ENCODE measurements at places on chromosomes 4 and X. TPM values are rescaled to one million over a fixed set of nuclear protein-coding genes. Genes with fewer than 3 reads are reported as not detected.

The MGAT4D gene
- not detected for polyA plus RNA-seq

The CENPE gene
- polyA plus RNA-seq, result 3.7 TPM

GRCh38 chr4:187422655-187423054, 572.9 kb upstream of the ZFP42 start:
- DNase-seq, result no peak

GRCh38 chrX:30282527-30282926, 26.7 kb downstream of the NR0B1 start:
- DNase-seq, result peak; percentile 10

The GIMD1 gene
- polyA plus RNA-seq, result 0.07 TPM

The FDCSP gene
- polyA plus RNA-seq, result not detected

DNA sequence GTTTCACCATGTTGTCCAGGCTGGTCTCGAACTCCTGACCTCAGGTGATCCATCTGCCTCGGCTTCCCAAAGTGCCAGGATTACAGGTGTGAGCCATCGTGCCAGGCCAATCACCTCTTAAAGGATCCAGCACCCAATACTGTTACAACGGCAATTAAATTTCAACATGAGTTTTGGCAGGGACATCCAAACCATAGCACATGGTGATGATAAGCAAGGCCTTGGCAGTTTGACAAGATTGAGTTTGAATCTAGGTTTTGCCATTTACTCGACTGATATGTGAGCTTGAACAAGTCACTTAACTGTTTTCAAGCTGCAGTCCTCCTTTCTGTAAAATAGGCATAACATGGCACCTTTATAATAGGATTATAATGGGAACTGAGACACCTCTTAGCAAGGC, 84.1 kb downstream of the GPR82 start:
- no peak for DNase-seq

The NDST3 gene
- polyA plus RNA-seq, result 0.03 TPM

- no peak for DNase-seq
These were observed 179.6 kb downstream of the CCNG2 start for GRCh38 chr4:77336411-77337142.

DNA sequence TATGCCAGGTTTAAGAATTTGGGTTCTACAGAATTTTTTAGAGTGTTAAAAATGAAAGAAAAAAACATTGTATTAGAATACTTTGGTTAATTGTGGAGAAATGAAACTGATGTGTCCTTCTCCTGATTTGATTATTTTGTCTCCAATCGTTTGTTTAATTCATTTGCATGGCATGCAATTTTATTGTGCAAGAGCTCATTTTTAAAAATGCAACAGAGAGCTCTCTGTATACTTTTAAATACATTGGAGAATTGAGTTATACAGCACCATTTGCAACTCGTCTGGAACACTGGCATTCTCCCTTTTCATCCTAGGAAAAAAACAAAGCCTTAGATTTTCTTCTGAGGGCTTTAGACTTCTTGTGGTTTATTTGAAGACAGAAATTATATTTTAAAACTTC, 689 bp downstream of the EXOC1L start:
- DNase-seq, result no peak

The GPR119 gene
- polyA plus RNA-seq, result not detected

DNA sequence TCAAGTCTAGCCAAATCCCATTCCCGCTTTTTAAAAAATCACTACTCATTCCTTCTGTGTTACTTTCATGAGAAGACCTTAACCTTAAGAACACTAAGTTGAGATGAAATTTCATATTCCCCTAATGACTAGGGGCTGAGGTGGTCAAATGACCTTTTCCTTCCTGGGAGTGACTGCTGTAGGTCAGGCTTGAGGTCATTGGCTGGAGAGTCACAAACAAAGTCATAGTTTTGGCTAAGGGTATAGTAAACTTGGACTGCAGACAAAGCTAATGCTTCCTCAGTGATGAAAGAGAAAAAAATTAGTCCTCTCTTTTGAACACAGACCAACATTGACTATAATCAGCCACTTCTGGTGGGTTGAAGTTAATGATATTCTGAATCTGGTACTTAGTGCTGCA, 16.0 kb upstream of the FGF2 start:
- peak; percentile 41 for DNase-seq

The GC gene
- not detected for polyA plus RNA-seq

The TLR1 gene
- 0.24 TPM for polyA plus RNA-seq

- DNase-seq, result no peak
These were observed 683 bp downstream of the EBP start for GRCh38 chrX:48522291-48522690.

Data from IMR-90 (cell line).